ENCODE measurements at places on chromosomes 5 and 9.

- DNase-seq, result no peak
These were observed 408.4 kb upstream of the NMUR2 start for GRCh38 chr5:152813526-152813925.

GRCh38 chr9:77063645-77064285, 44.3 kb downstream of the FOXB2 start:
- DNase-seq, result peak; percentile 2

GRCh38 chr9:87853876-87854579, 28.6 kb upstream of the SPATA31E1 start:
- DNase-seq, result no peak

DNA sequence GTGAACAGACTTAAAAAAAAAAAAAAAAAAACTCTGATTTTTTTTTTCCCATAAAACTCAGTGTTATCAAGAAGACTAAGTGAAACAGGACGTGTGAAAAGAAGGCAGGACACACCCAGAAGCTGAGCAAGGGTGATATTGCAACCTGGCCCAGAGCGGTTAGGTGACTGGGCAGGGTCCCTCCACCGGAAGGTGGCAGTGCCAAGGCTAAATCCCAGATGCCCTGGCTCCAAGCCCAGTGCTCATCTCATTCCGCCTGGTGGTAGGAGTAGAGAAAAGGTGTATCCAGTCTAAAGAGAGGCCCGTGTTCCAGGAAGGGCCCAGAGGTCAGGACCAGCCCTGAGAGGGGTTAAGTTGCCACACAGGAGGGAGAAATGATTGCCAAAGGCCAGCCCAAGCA, 51.5 kb upstream of the SAP30L start:
- peak; percentile 92 for DNase-seq

- DNase-seq, result peak; percentile 11
These were observed 355.4 kb downstream of the MAN2A1 start for GRCh38 chr5:110045158-110045557.

GRCh38 chr5:68251386-68251785, 35.8 kb downstream of the PIK3R1 start:
- DNase-seq, result no peak

- no peak for DNase-seq
These were observed 39.2 kb upstream of the LURAP1L start for GRCh38 chr9:12735665-12736064.

GRCh38 chr5:179153341-179153901, 93.2 kb downstream of the ZNF354C start:
- DNase-seq, result no peak

DNA sequence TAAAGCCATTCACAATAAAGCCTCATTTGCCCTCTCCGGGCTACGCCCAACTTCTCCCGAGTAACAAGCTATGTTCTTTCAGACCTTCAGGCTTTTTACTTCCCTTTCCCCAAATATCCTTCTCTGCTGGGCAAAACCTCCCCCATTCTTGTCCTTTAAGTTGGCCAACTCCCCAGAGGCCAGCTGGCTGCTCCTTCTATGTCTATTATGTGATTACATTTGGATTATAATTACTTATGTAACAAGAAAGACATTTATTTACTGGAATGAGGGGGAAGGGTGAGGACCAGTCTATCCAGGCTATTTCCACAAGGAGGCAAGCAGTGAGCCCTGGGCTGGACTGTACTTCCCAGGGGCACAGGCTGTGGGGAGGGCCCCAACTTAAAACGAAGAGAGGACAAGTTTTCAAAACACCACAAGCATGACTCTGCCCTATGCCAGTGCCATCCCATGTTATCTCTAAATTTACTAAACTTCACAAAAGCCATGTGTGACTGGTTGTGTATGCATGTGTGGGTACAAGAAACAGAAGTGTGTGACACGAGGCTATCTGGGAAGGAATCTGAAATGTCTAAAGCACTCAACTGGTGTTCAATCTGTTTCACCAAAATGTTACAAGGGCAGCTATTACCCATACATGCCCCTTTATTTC, 84.5 kb downstream of the GNAQ start:
- DNase-seq, result peak; percentile 55

DNA sequence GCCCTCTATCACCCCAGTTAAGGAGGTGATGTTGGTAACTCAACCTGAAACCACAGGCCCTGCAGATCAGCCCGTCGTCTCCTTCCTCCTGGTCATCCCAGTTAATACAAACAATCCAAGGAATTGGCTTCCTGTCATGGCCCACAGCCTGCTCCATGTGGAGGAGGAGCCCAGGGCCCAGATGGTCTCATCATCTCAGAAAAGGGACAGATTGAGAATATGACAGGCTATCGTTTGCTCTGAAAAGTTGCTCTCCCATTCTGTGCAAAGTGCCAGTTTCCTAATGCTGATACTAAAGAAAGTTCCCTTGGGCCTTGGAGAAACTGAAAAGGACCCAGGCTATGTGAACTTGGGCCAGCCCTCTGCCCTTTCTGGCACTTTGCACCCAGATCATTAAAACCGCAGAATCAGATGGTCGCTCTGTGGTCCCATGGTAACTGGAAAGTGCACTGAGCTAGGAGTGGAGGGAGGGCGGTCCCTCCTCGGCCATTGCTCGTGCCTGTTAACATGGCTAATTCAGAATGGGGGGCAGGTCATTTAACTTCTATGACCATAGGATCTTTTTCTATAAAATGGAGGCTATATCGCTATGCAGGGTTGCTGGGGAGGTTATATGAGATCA, 675 bp upstream of the SPAAR start:
- DNase-seq, result no peak

DNA sequence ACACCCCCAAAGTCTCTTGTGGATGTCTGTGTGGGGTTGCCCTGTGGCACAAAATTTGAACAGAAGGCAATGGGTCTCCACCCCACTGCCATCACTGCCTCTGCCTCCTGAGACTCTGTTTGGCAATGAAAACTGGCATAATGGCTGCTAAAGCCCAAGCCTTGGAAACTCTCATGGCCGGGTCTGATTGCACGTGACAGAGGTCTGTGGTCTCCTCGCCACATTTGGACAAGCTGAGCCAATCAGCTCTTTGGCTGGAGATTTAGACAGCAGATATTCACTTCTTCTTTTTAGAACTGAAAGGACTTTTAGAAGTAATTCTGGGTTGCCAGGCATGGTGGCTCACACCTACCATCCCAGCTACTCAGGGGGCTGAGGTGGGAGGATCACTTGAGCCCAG, 5.5 kb downstream of the GGTA1 start:
- DNase-seq, result peak; percentile 91

DNA sequence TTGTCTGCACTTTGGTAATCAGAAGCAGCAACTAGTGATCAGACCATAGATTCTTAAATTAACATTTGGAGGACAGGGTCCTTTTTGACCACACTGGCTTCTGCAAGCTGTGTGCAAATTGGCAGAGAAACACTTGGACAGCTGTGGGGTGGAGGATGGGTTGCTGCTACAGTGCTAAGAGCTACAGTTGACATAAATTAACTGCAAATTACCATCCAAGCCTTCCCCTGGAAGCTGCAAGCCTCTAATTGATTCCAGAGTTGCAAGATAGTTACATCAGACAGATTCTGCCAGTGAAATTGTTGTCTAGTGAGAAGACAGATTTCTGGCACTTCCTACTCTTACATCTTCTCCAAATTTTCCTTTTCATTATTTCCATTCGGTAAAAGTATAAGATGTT, 517.7 kb downstream of the DIRAS2 start:
- no peak for DNase-seq

- no peak for DNase-seq
These were observed 35.0 kb downstream of the TMOD1 start for GRCh38 chr9:97536480-97536879.

- no peak for DNase-seq
These were observed 174.7 kb downstream of the PPP2R2B start for GRCh38 chr5:146703899-146704298.

GRCh38 chr5:156815988-156816599, 34.0 kb upstream of the PPP1R2B start:
- peak; percentile 37 for DNase-seq

GRCh38 chr5:118919016-118919415, 69.3 kb downstream of the DTWD2 start:
- no peak for DNase-seq

DNA sequence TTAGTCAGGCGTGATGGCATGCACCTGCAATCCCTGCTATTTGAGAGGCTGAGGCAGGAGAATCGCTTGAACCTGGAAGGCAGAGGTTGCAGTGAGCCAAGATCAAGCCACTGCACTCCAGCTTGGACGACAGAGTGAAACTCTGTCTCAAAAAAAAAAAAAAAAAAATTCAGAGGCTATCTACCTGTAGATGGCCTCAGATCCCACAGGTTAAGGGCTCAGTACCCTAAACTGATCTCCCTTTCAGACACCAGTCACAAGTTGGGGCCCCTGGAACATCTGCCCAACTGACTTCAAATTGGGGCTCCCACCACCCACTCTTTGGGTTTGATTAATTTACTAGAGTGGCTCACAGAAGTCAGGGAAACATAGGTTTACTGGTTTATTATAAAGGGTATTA, 65.4 kb upstream of the ERCC6L2 start:
- DNase-seq, result no peak

- DNase-seq, result no peak
These were observed 50.3 kb downstream of the BARX1 start for GRCh38 chr9:93904649-93905472.

DNA sequence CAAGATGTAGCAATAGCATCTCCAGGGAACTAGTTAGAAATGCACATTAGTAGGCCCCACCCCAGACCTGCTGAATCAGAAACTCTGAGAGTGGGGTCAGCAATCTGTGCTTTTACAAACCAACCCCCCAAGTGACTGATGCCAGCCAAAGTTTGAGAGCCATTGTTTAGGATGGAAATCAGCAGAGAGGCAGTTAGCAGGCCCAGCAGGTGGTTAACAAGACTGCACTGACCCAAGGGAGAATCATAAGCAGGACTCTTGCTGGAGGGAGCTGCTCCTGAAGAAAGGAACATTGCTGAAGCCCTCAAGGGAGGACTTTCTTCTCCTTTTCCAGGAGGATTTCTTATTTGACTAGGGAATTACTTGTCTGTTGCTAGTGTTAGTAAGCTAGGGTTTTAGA, 74.2 kb upstream of the SLC12A2 start:
- DNase-seq, result no peak

GRCh38 chr9:37339923-37340322, 82.6 kb upstream of the GRHPR start:
- DNase-seq, result no peak

DNA sequence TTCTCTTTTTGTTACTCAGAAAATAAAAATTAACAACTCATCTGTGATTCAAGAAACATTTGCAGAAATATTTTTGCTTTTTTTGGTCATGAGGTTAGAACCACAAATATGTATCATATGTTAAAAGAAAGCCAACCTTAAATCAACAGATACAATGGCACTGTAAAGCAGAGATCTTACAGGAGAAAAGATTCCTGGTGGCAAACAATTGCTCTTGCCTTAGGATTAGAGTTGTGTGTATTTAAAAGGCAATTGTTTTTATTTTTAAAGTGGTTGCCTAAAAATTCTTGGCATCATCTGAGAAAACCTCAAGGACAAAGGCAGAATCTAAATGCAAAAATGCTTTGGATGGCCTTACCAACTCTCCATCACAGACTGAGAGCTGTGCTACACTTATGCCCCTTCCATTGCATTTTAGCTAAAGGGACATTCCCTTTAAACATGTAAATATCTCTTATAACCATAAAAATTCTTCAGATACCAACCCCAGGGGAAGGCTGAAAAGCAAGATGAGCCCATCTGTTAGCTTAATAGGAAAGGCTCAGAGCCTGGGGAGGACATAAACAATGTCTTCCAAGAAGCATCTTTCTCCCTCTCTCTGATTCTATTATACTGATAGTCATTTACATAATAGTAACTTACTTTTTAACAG, 100.4 kb downstream of the FAM114A2 start:
- no peak for DNase-seq

DNA sequence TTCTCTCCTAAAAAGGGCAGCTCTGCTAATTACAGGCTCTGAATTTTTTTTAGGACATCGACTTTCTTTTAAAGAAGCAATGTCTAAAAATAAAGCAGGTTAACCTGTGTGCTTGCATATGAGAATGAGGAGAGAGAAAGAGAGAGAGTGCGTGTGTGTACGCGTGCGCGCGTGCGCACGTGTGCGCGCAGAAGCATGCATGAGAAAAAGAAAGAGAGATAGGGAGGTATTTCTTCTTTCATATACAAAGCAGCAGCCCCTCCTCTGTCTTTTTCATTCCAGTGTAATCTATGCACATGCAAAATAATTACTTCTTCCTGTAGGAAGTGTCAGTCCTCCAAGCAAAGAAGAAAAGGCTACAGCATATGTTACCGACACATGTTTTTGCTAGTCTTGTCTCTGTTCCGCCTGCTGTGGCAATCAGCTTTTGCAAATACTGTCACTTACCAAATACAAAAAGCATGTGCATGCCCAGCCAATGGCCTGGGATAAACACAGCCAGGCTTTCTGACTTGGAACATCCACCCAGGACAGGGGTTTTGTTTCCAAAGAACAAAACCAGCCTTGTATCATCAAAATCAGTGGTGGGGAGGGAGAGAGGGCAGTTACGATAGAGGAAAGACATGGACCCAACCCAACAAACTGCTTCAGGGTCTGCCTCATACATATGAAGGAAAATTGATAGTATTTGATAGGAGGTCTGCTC, 252.3 kb upstream of the SLC24A2 start:
- DNase-seq, result no peak

GRCh38 chr9:129209580-129209979, 31.5 kb upstream of the IER5L start:
- no peak for DNase-seq

GRCh38 chr9:17130291-17130690, 4.5 kb upstream of the CNTLN start:
- peak; percentile 33 for DNase-seq

DNA sequence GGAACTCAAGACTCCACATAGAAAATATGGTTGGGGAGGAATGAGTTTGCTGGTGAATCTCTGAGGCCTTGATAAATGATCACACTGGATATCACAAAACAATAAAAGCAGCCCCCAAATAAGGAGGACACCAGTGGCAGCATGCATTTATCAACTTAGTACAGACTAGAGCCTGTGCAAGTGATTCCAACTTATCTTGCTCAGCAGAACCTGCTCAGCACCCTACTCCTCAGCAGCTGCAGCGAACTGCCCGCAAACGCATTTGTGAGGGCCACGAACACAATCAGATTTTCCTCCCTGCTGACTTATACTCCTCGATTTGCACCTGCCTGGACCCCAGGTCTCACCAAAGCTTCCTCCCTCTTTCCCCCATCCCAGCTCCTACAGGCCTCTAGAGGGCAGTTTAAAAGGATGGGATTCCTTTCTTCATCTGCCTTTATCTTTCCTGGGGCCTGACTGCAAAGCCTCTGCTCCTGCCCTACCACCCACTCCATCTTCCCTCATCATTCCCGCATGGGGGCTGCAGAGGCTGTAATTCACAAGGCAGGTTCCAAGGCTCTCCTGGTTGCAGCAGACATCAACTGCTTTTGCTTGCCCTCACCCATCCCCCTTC, 41.2 kb downstream of the ANKS6 start:
- DNase-seq, result peak; percentile 36

DNA sequence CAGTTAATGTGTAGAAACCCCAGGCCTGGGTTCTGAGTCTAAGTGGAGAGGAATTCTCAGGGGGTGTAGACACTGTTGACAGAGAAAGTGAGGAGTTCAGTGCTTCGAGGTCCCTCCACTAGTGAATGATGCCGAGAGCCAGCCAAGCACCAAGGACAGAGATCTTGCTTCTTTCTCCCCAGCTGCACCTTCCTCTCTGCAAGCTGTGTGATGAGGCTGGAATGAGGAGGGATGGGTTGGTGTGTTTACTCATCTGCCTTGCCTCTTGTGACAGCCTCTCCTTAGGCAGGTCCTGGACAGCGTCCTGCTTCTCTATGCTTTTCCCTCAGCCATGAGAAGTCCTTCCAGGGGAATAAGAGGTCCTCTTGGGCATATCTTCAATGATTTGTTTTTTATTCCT, 35.3 kb downstream of the HNRNPH1 start:
- no peak for DNase-seq

Data from hematopoietic multipotent progenitor cell treated with erythropoietin and hydrocortisone succinate and interleukin-3 and kit ligand, for 4 days (in vitro differentiated cells).